ENCODE measurements at places on chromosomes 7 and 10.
A peak's percentile ranks its signal among the peaks of the same experiment; 100 is the strongest.

DNA sequence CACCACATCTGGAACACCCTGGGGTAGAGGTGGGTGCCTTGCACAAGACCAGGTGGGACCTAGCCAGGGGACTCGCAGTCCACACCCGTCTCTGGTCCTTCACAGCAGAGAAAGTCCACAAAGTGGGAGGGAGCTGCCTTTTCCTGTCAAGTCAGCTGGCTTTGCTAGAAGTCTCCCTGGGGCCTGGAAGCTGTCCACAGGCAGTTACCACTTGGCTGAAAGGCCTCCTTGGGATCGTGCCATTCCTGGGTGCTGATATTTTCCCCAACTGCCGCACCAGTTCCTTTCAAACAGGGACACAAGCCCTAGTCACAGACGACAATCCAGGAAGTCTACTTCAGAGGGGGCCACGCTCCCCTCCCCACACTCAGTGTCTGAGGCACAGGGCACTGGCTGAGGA lies 75.4 kb downstream of the AFAP1L2 start:
- no peak for DNase-seq

GRCh38 chr10:102065561-102066398 lies 631 bp downstream of the HPS6 start:
- no peak for DNase-seq

GRCh38 chr7:45938626-45939302 lies 17.7 kb upstream of the IGFBP3 start:
- no peak for DNase-seq

GRCh38 chr10:47139121-47139520 lies 160.9 kb upstream of the GDF10 start:
- DNase-seq: no peak

DNA sequence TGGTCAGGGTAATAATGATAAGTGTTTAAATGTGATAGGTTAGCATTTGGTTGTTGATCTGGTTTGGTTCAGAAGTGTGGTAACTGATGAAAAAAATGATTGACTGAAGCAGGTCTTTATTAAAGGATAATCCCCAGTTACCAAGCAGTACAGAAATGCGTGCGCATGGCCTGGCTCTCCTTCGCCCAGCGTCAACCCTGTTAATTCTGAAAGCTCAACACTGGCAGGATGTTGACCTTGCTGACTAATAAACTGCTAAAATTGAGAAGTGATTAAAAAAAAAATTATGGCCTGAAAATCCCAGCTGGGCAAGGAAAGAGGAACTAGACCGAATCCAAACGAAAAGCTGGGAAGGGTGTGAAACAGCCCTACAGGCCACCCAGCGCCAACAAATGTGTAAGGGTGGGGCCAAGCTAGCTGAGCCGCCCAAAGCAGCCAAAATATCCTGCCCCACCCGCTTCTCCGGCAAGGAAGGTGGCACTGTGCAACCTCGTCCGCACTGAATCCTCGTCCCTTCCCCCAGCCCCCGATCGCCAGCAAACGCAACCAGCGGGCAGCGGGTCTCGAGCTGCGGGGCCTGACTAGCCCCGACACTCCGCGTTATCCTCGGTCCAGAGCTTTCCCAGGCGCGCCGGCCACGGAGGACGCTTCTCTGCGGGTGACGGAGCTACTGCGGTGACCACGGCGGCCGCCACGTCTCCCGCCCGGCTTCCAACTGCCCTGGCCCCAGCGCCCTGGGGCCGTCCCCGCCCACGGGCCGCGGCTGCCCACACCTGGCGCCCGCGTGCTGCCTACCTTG lies 561 bp downstream of the SHTN1 start:
- DNase-seq: peak; percentile 37

DNA sequence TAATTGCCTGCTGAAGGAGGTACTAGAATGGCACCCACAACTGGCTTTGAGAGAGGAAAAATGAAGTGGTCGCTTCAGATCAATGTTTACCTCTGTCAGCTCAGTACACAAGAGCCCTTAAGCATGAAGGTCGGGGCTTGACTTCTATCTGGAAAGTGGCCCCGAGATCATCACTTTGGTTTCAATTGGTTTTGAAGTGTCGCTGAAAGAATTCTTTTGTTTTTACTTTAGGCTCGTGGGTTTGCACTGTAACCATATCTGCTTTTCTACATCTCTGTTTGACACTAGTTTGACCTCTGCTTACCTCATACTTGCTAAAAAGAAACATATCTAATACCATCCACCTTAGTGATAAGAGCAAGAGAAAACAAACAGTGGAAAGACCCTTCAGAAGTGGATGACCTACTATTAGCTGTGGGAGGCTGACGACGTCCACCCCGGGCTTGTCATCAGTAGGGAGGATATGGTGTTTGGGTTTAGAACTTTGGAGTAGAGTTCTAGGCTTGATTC lies 361.8 kb downstream of the GATA3 start:
- no peak for DNase-seq

All from fibroblast of villous mesenchyme (primary cell).